ENCODE measurements at places on chromosomes 6 and 20.
A peak's percentile ranks its signal among the peaks of the same experiment; 100 is the strongest.

GRCh38 chr20:3532089-3532615 lies 61.3 kb downstream of the ATRN start:
- no peak for DNase-seq

GRCh38 chr6:27757307-27757706 lies 154.9 kb downstream of the OR2B2 start:
- peak; percentile 75 for DNase-seq

DNA sequence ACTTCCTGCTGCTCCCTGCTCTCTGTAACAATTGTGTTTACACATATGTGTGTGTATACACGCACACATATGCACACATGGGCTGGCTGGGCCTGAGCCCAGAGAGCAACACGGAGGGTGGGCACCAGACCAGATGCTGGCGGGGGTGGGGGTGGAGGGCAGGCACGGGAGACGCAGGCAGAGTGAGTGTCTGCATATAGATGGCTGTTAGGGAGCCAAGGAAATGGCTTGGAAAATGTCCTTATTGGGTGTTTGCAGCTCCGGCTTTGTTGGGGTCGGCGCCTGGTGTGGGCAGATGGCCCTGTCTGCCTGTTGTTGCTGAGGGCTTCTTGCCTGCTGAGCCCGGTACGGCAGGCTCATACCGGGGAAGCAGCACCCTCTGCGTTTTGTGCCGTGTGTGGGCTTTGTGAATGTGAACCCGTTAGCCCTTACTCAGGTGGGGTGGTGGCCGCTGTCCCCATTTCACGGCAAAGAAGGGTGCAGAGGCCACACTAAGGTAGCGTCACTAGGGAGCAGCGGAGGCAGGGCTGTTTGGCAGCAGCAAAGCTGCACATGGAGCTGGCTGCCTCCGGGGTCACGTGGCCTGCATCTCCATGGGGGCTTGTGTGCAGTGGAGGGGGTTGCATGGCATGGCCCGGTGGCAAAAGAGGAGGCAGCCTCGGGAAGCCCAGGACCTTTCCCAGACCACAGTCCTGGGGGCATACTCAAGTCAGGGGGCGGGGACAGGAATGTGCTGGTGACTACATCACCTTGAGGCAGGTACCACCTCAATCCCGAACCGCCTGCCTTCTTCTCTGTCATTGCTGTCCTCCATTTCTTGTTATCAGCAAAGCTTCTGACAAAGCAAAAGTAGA lies 47.4 kb upstream of the SRF start:
- DNase-seq, result no peak

- DNase-seq, result no peak
Measured at GRCh38 chr20:2921506-2921905, 48.2 kb downstream of the PTPRA start.

DNA sequence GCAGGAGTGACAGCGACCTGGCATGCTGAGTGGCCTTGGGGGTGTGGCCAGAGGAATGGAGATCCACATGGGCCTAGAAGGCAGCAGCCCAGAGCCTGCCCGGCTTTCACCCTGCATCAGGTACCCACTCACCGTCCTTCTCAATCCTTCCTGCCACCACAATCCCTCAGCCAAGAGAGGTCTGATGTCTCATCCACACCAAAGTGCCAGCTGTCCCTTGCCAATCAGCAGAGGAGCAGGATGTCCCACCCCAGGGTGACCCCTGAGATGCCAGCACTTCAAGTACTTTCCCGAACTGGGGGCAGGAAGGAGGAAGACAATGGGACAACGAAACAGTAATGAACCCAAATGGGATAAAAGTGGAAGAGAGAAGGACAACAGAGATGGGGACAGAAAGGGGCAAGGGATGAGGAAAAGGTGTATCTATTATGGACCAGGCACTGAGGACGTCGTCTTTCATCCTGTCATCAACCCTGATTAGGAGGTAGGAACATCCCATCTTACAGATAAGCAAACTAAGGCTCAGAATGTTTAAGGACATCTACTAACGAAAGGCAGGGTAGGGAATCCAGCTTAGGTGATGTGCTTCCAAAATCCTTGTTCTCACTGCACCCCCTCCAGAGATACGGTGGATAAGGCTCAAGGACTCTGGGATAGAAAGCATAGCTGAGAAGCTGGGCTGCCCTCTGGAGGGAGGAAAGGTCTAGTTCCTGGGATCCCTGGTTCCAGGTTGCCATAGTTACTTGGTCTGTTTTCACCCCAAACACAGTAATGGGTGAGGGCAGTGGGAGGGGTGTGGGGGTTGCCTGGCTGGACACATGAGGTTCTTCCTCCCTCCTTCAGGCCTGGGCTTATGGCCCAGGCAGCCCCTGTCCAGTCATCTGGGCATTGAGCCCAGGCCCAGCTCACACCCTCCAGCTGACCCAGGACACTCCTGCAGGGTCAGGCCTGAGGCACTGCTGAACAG lies 4.5 kb upstream of the TNXB start:
- DNase-seq, result no peak

GRCh38 chr6:161613711-161614110 lies 339.9 kb upstream of the AGPAT4 start:
- DNase-seq, result no peak

DNA sequence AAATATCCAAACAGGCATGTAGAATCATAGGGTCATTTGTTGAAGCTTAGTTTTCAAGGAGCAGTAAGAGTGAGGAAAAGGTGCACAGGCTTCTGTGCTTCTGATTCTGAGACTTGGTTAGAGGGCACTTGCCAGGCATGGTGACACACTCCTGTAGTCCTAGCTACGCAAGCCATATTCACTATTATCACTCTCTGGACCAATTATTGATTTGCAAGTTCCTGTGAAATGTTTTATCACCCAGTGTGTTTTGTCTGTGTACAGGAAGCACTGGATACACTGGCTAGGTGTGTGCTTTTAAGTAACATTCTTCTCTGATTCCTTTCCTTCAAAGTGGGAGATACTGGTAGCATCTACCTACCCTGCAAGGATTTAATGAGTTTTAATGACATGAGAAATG lies 76.3 kb downstream of the JARID2 start:
- DNase-seq, result no peak

GRCh38 chr20:57787990-57788781 lies 78.4 kb upstream of the PMEPA1 start:
- DNase-seq, result no peak

Measured in activated CD4-positive, alpha-beta T cell treated with anti-CD3 and anti-CD28 coated beads for 36 hours (primary cell).